T-helper 17 cell (primary cell): ENCODE measurements at places on chromosomes 1 and 21.
A peak's percentile ranks its signal among the peaks of the same experiment; 100 is the strongest.

DNA sequence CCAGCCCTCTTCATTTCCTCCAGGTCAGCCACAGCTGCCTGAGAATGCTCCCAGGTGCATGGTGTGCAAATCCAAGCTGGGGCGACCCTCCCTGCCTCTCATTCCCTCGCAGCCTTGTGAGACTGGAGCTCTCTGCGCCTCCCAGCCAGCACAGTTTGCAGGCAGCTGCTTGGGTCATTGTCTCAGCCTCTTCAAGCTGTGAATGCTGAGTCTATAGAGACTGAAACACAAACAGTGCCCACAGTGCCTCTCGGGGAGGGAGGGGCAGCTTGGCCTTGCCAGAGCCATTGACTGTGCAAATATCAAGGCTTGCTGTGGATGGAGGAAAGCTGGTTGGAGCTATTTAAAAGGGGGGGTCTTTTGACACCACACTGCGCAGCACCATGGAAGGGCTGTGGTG, 10.6 kb downstream of the PLXNA2 start:
- H3K27ac ChIP-seq, result no peak overlapping the region
- H3K36me3 ChIP-seq, result no peaks in the 10 kb centered on the region
- peaks cover 93% of the 10 kb centered on the region for H3K27me3 ChIP-seq
- no peak for DNase-seq

DNA sequence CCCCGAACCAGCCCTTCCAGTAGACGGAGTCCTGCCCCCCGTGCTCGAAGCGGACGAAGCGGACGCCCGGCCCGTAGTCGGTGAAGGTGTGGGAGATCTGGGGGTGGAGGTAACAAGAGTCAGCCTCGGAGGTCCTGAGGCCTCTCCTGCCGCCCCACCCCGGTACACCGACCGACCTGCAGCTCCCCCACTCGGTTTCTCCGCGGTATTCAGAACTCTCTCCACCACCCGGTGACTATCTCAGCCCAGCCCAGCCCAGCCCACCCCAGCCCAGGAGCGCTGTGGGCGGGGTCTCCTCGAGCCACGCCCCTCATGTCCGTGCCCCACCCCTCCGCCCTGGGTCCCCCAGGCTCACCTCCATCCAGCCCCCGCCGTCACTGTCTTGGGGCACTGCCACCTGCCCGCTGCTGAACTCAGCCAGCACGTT, 5.5 kb downstream of the FBXO2 start:
- no peaks in the 10 kb centered on the region for H3K36me3 ChIP-seq
- H3K4me1 ChIP-seq, result peaks cover 12% of the 10 kb centered on the region
- no peak overlapping the region for H3K27ac ChIP-seq
- DNase-seq, result peak; percentile 38
- no peaks in the 10 kb centered on the region for H3K27me3 ChIP-seq
- peak overlapping the region; percentile 62 for H3K4me3 ChIP-seq

- H3K27ac ChIP-seq, result no peak overlapping the region
- DNase-seq, result no peak
- no peak overlapping the region for H3K4me3 ChIP-seq
- H3K27me3 ChIP-seq, result no peaks in the 10 kb centered on the region
- H3K4me1 ChIP-seq, result no peaks in the 10 kb centered on the region
Observed at GRCh38 chr1:214677945-214678344, 75.0 kb downstream of the CENPF start.

DNA sequence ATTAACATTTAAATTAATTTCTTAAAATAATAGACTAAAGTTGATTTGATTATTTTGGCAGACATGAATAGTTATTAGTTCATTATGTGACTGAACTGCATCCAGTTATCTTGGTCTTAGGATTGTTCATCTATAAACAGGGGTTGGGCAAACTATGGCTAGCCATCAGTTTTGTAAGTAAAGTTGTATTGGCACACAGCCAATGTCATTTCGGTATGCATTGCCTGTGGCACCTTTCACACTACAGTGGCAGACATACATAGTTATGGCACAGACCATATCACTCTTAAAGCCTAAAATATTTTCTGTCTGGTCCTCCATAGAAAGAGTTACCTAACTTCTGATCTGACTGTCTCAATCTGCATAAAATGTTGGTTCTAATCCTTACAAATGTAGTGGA, 27.2 kb downstream of the ADGRL2 start:
- H3K27ac ChIP-seq, result no peak overlapping the region
- no peaks in the 10 kb centered on the region for H3K4me1 ChIP-seq
- no peak overlapping the region for H3K4me3 ChIP-seq
- H3K27me3 ChIP-seq, result no peaks in the 10 kb centered on the region
- no peaks in the 10 kb centered on the region for H3K36me3 ChIP-seq
- DNase-seq, result no peak

GRCh38 chr1:63709267-63709828, 64.5 kb upstream of the ROR1 start:
- DNase-seq, result no peak
- no peak overlapping the region for H3K4me3 ChIP-seq
- H3K36me3 ChIP-seq, result peaks cover 3% of the 10 kb centered on the region

- peaks cover 20% of the 10 kb centered on the region for H3K27me3 ChIP-seq
- H3K27ac ChIP-seq, result no peak overlapping the region
- no peak overlapping the region for H3K4me3 ChIP-seq
- DNase-seq, result no peak
- no peaks in the 10 kb centered on the region for H3K4me1 ChIP-seq
Observed at GRCh38 chr1:47849005-47849521, 148.1 kb downstream of the TRABD2B start.

DNA sequence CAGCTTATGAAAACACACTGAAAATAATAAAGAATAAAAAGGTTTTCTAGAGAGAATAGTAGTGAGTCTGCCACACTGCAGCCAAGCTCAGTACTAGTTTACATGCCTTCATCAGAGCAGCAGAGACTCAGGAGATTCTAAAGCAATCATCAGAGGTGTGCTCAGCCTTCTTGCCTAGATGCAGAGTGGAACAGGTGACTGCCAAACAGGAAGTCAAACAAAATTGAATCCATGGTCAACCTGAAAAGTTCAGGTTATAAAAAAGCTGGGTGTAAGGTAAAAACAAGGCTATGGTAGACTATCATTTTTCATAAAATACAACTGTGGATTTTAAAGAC, 165.3 kb upstream of the C1orf105 start:
- no peaks in the 10 kb centered on the region for H3K36me3 ChIP-seq
- no peaks in the 10 kb centered on the region for H3K27me3 ChIP-seq
- peak overlapping the region; percentile 56 for H3K27ac ChIP-seq
- H3K4me3 ChIP-seq, result no peak overlapping the region
- no peak for DNase-seq

DNA sequence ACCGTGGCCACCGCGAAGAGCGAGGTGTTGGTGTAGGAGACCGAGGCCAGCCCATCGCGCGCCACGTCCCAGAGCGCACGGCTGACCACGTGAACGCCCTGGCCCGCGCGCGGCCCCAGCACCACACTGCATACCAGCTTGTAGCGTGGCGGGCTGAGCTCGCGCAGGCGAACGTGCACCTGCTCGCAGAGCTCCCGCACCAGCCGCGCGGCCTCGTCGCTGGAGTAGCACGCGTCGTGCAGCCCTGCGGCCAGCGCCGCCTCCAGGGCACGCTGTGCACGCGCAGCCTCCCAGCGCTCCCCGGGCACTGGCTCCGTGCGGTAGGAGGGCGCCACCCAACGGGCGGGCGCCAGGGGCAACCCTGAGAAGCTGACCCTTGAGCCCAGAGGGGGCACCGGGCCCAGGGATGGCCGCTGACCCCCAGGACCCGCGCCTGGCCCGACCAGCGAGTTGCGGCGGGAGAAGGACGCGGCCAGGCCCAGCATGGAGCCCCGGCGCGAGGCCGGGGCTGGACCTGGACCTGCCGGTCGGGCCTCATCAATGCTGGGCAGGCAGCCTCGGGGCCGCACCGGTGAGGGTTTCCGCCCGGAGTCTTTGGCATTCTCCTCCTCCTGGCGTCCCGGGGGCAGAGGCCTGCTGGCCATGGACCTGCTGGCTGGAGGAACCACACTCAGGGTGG, 987 bp downstream of the DYNLT4 start:
- H3K27ac ChIP-seq, result peak overlapping the region; percentile 100
- peaks cover 79% of the 10 kb centered on the region for H3K4me1 ChIP-seq
- no peak for DNase-seq
- H3K36me3 ChIP-seq, result peaks cover 19% of the 10 kb centered on the region
- no peaks in the 10 kb centered on the region for H3K27me3 ChIP-seq

DNA sequence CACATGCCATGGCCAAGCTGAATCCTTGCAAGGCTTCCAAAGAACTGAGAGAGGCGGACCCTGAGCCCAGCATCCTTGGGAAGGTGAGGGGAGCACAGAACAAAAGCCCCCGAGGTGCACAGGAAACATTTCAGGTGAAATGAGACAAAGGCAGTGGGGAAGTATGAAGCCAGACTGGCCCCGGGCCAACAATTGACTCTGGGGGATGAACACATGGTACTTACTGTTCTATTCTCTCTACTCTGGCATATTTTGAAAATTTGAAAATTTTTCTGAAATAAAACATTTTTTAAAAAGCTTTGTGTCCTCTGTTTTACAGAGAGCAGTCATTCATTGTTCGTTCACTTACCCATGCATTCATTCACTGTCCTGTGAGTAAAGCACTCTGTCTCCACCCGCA, 77.7 kb downstream of the GRIK3 start:
- H3K36me3 ChIP-seq, result peaks cover 3% of the 10 kb centered on the region
- no peaks in the 10 kb centered on the region for H3K4me1 ChIP-seq
- peaks cover 44% of the 10 kb centered on the region for H3K27me3 ChIP-seq
- no peak overlapping the region for H3K27ac ChIP-seq
- no peak overlapping the region for H3K4me3 ChIP-seq

DNA sequence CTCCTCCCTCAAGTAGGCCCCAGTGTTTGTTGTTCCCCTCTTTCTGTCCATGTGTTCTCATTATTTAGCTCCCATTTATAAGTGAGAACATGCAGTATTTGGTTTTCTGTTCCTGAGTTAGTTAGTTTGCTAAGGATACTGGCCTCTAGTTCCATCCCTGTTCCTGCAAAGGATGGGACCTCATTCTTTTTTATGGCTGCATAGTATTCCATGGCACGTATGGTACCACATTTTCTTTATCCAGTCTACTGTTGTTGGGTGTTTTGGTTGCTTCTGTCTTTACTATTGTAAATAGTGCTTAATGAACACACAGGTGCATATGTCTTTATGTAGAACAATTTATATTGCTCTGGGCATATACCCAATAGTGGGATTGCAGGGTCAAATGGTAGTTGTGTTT, 232.9 kb downstream of the TPR start:
- no peak for DNase-seq
- no peaks in the 10 kb centered on the region for H3K36me3 ChIP-seq

GRCh38 chr1:181310560-181310959, 172.8 kb upstream of the CACNA1E start:
- H3K4me3 ChIP-seq, result no peak overlapping the region
- H3K27me3 ChIP-seq, result peaks cover 39% of the 10 kb centered on the region

DNA sequence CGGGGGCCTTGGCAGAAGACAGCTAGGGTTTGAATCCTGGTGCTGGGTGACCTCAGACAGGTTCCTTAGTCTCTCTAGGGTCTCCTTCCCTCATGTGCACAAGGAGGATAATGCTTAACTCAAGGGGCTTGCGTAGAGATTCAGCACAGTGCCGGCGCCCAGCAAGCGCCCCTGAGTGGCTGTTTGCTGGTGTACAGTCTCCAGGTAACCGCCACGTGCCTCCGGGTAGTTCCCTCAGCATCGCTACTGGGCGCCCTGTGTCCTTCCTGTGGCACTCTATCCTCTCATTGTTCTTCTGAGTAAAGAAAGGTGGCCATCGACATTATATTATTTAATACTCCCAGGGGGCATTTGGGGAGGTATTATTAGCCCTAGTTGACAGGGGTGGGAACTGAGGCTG, 80.9 kb downstream of the NENF start:
- peaks cover 11% of the 10 kb centered on the region for H3K36me3 ChIP-seq
- peaks cover 85% of the 10 kb centered on the region for H3K27me3 ChIP-seq
- peaks cover 3% of the 10 kb centered on the region for H3K4me1 ChIP-seq
- no peak overlapping the region for H3K4me3 ChIP-seq
- no peak for DNase-seq
- H3K27ac ChIP-seq, result no peak overlapping the region

DNA sequence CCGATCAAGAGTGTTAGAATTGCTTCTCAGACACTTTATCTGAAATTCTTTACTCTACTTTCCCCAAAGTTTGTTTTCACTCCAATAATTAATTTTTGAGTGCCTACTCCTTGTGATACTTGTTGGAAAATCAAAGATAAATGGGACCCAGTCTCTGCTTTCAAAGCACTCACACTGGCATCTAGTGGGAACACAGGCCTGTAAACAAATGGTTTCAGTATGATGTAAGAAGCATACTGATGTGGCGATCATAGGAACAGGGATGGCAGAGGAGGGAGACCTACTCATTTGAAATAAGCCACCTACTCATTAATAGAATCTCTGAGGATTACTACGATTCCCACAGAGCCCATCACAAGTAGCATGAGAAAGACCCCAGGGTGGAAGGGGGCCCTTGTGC, 273.7 kb upstream of the ST6GALNAC5 start:
- no peaks in the 10 kb centered on the region for H3K4me1 ChIP-seq
- DNase-seq, result no peak
- H3K36me3 ChIP-seq, result no peaks in the 10 kb centered on the region
- peaks cover 2% of the 10 kb centered on the region for H3K27me3 ChIP-seq
- no peak overlapping the region for H3K27ac ChIP-seq
